Hematopoietic multipotent progenitor cell treated with erythropoietin and hydrocortisone succinate and interleukin-3 and kit ligand, for 4 days (in vitro differentiated cells): ENCODE measurements at places on chromosomes 4 and X.

- no peak for DNase-seq
Measured at GRCh38 chrX:130771648-130772047, 131.4 kb downstream of the ENOX2 start.

GRCh38 chr4:162727766-162728165 lies 438.9 kb downstream of the NAF1 start:
- DNase-seq = no peak

GRCh38 chr4:101349801-101350064 lies 2.4 kb upstream of the PPP3CA start:
- DNase-seq = no peak

GRCh38 chrX:139738581-139738980 lies 30.6 kb upstream of the MCF2 start:
- no peak for DNase-seq

- no peak for DNase-seq
Measured at GRCh38 chr4:44232262-44232661, 216.3 kb downstream of the KCTD8 start.

DNA sequence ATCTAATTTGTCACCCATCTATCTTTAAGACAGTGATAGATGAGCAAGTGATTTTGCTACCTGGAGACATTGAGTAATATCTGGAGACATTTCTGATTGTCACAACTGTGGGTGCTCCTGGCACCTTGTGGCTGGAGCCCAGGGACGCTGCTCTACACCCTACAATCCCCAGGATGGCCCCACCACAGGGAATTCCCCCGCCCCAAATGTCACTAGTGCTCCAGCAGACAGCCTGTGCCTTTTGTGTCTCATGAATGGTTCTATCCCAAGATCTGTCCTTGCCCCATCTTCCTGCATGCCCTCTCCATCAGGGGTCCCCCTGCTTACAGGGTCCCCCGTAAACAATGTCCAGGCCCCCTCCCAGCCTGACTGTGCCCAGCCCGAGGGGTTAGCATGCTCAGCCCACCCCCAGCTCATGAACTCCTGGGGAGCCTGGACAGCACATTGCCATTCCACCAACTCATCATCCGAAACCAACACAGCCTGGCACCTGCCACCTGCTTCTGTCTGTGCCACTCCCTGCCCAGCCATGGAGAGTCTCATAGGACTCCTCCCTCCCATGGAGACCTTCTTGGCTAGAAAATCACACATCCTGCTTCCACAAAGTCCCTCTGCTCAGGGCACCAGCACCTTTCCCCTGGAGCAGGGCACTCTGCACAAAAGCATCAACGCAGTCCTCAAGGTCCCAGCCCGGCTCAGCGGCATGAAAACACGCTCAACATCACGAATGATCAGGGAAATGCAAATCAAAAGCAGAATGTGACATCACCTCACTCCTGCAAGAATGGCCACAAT lies 5.7 kb downstream of the P2RY8 start:
- DNase-seq = peak; percentile 30

GRCh38 chrX:7926914-7927258 lies 327 bp downstream of the PNPLA4 start:
- no peak for DNase-seq

DNA sequence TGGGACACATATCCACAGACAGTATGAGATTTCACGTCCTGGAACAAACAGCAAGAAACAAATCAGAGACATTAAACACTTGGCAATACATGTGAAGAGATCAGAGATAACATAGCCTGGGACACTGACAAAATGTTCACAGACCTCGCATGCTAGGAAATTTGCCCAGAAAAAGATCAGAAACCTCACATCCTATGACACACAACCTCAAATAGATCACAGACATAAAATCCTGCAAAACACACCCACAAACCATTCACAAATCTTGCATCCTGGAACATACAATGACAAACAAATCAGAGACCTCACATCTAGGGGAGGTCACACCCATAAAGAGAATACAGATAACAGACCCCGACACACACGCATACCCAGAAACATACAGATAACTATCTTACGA lies 18.0 kb downstream of the SUV39H1 start:
- DNase-seq = no peak

GRCh38 chr4:123924536-123924935 lies 527.9 kb downstream of the SPRY1 start:
- peak; percentile 31 for DNase-seq

DNA sequence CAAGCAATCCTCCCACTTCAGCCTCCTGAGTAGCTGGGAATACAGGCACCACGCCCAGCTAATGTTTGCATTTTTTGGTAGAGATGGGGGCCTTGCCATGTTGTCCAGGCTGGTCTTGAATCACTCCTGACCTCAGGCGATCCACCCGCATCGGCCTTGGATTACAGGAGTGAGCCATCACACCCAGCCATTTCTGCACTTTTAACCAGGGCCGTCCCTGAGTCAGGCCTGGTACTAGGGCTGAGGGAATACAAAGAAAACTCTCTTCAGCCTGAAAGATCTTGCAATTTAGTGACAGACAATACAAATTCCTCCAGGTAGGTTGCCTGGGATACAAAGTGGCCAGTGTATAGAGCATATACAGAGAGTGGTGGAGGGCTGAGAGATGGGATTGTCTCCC lies 65.8 kb downstream of the BCOR start:
- no peak for DNase-seq

GRCh38 chrX:45524296-45524695 lies 323.6 kb upstream of the DIPK2B start:
- no peak for DNase-seq

- no peak for DNase-seq
Measured at GRCh38 chr4:85928775-85929591, 430.9 kb downstream of the MAPK10 start.

GRCh38 chr4:6367371-6367851 lies 97.8 kb downstream of the WFS1 start:
- no peak for DNase-seq

- no peak for DNase-seq
Measured at GRCh38 chr4:184769141-184769765, 35.4 kb upstream of the CENPU start.
